ENCODE measurements at places on chromosomes 5 and 9.

DNA sequence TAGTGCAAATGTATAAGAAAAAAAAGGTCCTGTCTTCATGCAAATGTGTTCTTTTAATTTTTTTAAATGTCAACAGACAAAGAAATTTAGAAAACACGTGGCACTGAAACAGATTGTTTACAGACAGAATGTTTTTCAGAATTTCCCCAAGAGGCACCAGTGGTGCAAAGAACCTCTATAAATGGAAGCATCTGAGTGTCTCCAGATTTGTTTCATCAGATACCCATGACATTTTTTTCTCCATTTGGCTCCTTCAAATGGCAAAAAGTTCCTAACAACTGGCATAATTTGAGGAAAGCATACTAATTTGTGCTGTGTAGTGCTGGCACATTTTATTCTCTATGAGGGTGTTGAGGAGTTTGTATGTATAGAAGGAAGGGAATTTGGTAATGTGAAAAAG is 15.0 kb downstream of the CCDC192 start:
- DNase-seq, result no peak

- peak; percentile 35 for DNase-seq
Observed at GRCh38 chr5:179765400-179765799, 28.4 kb upstream of the LTC4S start.

DNA sequence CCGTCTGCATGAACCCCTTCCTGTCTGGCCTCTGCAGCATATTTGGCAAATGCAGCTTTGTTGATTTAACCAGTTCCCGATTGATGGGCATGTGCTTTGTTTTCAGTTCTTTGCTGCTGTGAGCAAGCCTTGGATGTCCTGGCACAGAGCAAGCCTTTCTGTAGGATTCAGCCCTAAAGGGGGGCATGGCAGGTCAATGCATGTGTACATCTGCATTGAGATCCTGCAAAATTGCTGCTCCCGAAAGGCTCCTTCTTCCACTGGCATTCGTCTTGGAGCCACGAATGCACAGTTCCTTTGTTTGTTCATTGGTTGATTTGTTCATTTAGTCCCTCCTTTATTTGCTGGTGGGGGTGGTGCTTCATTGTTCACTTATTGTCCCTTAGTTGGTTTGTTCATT is 34.8 kb downstream of the COL5A1 start:
- DNase-seq, result no peak

GRCh38 chr5:12354686-12355085 is 450.4 kb upstream of the CTNND2 start:
- DNase-seq, result no peak

DNA sequence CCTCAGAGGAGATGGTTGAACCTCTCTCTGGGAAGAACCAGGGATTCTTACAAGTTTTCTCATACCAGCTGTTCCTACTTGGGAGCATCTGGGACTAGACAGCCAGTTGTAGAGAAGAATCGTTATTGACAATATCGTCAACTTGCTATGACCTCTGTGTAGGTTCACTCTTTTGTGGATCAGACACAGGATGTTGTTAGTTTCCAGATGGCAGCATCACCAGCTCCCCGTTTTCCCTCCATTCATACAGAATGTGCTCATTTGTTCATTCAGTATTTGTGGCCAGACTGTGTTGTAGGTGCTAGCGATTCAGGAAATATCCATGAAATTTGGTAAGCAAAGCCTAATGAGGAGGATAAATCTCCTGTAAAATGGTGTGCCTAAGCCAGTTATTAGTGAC is 3.7 kb downstream of the PDE8B start:
- DNase-seq, result no peak
